C1 segment of cervical spinal cord (tissue), 14 donors: ENCODE measurements at places on chromosomes 7 and 10.

GRCh38 chr10:548238-548901, 141.1 kb downstream of the DIP2C start:
- no peak for DNase-seq

- no peak for DNase-seq
Measured at GRCh38 chr10:11560076-11560709, 51.3 kb downstream of the USP6NL start.

- no peak for DNase-seq
Measured at GRCh38 chr10:101656890-101657289, 38.1 kb downstream of the FBXW4 start.

GRCh38 chr10:62278441-62278910, 9.8 kb upstream of the RTKN2 start:
- DNase-seq = no peak

DNA sequence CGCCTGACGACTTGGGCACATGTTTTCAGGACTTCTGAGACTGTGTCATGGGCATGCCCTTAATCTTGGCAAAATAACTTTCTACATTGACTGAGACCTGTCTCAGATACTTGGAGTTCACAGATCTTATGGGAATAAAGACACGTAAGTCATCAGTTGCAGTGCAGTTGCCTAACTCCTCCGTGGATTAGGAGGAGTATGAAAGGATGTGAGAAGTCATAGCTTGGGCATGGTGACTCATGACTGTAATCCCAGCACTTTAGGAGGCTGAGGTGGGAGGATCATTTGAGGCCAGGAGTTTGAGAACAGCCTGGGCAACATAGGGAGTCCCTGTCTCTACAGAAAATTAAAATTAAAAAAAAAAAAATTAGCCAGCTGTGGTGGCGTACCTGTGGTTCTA, 49.6 kb downstream of the EXOC6 start:
- DNase-seq = no peak

- no peak for DNase-seq
Measured at GRCh38 chr10:98242823-98243222, 25.2 kb downstream of the LOXL4 start.

DNA sequence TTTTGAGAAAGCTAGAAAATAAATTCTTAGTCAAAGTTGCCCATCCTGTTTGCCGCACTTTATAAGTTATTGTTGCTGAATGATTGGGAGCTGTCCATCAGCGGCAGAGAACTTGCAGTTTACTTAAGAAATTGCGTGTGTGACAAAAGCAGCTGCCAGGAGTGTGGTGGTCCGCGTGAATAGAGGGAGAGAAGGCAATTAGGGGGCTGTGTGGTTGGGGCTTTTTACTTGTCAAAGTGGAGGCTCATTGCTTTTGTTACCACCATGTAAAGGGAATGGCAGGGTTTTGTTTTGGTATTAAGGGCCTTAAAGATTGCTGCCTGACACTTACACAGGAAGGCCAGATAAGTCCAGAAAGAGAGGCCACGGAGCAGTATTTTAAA, 177.8 kb downstream of the TCF7L2 start:
- no peak for DNase-seq

- DNase-seq = no peak
Measured at GRCh38 chr7:20470726-20471125, 140.0 kb downstream of the ITGB8 start.

- no peak for DNase-seq
Measured at GRCh38 chr10:92689663-92690210, at the start of gene HHEX. Gene HHEX, plus strand, starts transcription at chr10:92689955. Its CDS starts 32 bp downstream, at chr10:92689987.

DNA sequence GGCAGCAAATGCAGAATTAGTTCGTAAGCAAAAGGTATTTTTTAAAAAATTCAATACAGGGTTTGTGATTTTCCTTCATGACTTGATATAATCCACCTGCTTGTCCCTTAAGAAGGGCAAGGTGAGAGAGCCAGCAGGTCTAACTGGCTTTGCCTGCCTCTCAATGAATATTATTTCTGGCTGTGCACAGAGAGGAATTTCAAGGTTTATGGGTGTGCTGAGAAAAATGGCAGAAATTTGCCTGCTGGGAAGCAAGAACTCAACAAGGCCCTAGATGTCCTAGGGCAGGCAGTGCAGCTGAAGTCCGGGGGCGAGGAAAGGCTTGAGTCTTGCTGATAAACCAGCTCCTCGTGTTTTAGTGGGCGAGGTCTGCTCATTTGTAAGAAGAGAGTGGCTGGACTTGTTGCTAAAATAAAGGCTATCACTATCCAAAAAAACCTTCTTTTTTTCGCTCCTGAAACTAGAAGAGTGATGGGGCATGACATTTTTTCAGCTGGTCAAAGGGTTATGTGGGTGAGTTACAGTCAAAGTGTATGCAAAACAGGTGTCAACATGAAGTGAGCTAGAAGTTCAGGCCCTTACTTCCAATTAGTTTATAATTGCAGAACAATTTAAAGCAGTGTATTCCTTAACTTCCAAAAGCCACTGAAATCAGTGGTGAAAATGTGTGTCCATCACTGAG, 385.8 kb upstream of the KLF6 start:
- DNase-seq = no peak

- DNase-seq = no peak
Measured at GRCh38 chr7:106372595-106373318, 88.0 kb upstream of the NAMPT start.

DNA sequence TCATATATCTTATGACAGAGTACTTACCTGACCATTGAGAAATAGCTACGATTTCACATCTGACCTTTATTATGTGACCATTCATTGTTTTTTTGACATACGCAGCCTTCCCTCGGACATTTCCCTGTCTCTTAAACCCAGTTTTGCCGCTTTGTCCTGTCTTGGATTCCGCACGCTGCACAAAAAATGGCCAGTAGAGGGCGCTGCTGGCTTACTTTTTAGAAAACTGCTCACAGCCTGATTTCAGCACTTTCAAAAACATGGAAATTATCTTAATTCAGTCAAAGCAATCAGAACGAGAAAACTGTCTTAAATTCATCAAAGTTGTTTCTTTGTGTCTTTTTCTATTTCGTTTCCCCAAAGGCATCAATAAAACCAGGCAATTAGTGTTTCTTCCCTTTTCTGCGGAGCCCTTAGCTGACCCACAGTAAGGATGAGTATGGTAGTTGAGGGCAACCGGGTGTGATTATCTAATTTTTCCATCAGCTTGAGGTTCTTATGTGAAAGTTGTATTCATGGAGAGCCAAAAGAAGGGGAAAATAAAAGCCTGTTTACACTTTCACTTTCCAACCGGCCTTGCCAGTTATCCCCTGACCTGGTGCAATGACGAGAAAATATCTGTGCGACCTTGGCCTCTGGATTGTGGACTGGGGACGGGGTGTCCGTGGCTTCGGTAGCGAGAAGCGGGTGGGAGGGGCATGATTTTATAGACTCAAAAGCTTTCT, 144.4 kb downstream of the DYNC1I1 start:
- peak; percentile 72 for DNase-seq

- no peak for DNase-seq
Measured at GRCh38 chr7:107388604-107389003, 81.3 kb upstream of the GPR22 start.

- no peak for DNase-seq
Measured at GRCh38 chr7:99876491-99876890, 342 bp downstream of the OR2AE1 start.

- DNase-seq = no peak
Measured at GRCh38 chr7:151558575-151558974, 38.9 kb upstream of the RHEB start.

- DNase-seq = no peak
Measured at GRCh38 chr10:107803546-107803945, 639.0 kb upstream of the SORCS1 start.

DNA sequence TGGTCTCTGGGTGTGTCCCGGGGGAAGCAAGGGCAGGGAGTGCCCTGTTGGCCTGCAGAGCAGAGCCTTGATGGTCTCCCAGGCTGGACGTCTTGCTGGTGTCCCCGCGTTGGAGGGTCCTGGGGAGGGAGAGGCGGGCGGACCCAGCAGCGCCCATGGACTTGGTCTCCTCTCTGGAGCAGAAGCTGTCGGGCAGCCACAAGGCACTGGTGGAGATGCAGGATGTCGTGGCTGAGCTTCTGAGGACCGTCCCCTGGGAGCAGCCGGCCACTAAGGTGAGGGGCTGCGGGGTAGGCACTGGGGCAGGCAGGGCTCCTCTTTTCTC, 20.9 kb downstream of the TTYH3 start:
- DNase-seq = no peak

DNA sequence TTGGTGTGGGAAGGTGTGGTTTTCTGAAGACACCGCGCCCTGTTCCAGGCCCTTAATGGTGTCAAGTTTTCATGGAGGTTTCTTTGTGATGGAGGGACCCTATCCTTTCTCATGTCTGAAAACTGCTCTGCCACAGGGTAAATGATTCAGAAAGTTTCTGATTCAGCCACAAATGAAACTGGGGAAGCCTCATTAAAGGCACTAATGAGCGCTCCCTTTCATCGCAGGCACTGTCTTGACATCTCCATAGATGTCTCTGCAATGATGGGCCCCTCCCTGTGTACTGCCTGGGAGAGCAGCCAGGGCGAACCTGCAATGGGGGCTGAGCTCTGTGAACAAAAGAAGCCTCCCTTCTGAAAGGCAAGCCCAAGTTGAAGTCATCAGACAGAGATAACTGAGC, 355.3 kb downstream of the PRPF18 start:
- no peak for DNase-seq

GRCh38 chr7:105806592-105807447, 69.6 kb downstream of the ATXN7L1 start:
- DNase-seq = no peak

GRCh38 chr7:1087952-1088920, at the start of gene GPER1:
Gene GPER1, plus strand, starts transcription at chr7:1088113. Its CDS starts 3,616 bp downstream, at chr7:1091729.
- peak; percentile 57 for DNase-seq

- DNase-seq = no peak
Measured at GRCh38 chr7:73715648-73716317, 3.7 kb downstream of the STX1A start.

- no peak for DNase-seq
Measured at GRCh38 chr7:83617858-83618257, 31.1 kb downstream of the SEMA3E start.

DNA sequence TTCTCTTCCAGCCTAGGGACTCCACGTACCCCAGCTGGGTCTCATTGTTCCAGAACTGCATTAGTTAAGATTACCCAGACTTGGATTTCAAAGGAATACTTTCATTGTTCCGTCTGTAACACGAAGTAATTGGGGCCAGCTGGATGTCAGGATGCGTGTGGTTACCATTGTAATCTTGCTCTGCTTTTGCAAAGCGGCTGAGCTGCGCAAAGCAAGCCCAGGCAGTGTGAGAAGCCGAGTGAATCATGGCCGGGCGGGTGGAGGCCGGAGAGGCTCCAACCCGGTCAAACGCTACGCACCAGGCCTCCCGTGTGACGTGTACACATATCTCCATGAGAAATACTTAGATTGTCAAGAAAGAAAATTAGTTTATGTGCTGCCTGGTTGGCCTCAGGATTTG, 21.0 kb downstream of the LRRC17 start:
- DNase-seq = no peak

GRCh38 chr7:867406-868188, 8.8 kb upstream of the GET4 start:
- DNase-seq = no peak

GRCh38 chr10:60358282-60358681, 31.4 kb downstream of the ANK3 start:
- no peak for DNase-seq

- no peak for DNase-seq
Measured at GRCh38 chr7:19247017-19247416, 101.8 kb upstream of the FERD3L start.

GRCh38 chr10:18681366-18681765, 22.1 kb downstream of the ARL5B start:
- no peak for DNase-seq

DNA sequence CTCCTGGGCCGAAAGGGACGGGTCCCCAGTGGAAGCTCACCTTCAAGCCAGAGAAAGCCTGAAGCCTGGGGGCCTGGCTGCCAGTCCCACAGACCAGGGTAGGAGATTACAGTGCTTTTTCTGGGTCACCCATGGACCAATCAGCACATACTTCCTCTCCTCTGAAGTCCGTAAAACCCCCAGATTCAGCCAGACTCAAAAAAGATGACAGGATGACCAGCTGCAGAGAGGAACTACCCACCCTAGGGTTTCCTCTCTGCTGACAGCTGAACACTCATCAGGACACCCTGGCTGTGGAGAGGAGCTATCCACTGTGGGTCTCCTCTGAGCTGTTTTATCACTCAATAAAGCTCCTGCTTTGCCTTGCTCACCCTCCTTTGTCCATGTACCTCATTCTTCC, 78.0 kb downstream of the SAMD9 start:
- no peak for DNase-seq

DNA sequence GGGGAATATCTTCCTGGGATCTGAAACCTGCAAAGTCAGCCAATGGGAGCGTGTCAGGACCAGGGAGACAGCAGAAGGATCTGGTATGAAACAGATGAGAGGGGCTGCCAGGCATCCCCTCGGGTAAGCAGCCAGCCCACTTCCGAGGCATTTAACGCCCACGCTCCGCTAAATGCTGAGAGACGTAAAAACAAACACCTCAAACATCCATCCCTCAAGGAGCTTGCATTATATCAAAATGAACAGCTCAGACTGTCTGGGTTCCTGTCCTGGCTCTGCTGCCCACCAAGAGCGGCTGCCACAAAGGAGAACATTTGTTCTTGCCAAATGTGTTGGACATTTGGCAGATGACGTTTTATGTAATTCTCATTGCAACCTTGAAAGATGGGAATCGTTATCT, 7.0 kb upstream of the SERPINE1 start:
- DNase-seq = no peak

- no peak for DNase-seq
Measured at GRCh38 chr7:37354656-37355131, 94.0 kb downstream of the ELMO1 start.

- peak; percentile 11 for DNase-seq
Measured at GRCh38 chr7:70416986-70417655, 714.8 kb upstream of the GALNT17 start.

DNA sequence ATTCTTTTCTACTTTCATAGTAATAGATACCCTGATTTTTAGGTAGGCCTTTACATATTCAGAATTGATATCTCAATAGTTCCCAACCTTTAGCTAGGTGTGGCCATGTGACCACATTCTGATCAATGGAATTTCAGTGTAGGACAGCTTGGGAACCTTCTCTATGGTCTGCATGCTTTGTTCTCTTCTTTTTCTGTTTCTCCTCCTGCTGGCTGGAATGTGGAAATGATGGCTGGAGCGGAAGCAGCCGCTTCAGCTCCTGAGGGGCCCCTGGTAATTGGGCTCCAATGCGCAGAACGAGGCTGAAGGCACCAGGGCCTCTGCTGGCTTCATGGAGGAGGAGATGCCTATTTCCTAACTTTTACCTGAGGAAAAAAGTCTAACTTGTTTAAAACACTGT, 152.6 kb downstream of the ZMYND11 start:
- no peak for DNase-seq

- DNase-seq = no peak
Measured at GRCh38 chr10:100749059-100749308, 3.6 kb downstream of the PAX2 start.

DNA sequence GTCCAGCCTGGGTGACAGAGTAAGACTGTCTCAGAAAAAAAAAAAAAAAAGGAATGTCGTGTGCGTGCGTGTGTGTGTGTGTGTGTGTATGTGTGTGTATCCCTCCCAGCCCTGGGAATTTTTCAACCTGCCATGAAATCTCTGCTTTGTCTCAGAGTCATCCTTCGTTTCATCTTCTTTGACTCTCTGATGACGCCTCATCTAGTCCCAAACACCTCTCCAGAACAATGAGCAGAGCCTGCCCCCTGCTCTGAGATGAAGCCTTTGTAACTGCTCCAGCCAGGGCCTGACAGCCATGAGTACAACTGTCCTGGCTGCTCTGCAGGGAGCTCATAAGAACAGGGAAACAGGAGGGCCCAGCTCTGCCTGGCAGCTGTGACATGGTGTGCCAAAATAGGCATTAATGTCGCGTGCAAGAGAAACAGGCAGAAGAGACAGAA, 149.5 kb downstream of the FAM107B start:
- no peak for DNase-seq
